ENCODE measurements at places on chromosomes 1 and 21.

GRCh38 chr1:77876884-77877283 lies 11.5 kb upstream of the NEXN start:
- DNase-seq, result no peak

DNA sequence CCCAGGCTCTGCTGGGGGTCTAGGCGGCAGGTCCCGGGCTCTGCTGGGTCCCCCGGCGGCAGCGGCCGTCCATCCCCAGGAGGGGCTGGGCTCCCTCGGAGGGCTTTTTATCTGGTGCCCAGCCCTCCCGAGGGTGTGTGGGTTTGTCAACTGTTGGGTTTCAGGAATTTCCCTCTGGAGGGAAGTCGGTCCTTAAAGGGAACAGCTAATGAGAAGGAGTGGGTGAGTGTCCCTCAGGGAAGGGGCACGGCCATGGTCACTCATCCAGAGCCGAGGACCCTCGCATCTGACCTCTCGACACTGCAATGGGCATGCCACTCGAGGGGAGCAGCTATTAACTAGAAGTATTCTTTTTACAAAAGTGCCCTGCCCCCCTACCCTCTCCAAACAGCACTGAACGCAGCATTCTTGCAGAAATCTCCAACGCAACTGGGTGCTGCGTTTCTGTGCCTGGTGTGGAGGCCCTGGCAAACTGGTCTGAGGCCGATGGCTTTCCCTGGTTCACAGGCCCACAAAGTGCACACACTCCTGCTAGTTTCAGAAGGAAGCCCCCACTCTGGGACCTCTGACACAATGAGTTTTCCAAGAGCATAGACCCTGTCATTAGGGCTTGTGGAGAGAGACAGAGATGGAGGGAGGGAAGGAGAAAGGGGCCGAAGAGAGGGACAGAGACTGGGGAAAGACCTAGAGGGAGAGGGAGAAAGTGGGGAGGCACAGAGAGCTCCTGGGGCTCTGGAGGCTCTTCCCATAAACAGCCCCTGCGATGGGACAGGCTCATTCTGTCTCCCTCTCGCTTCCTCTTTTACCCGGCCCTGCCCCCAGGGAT lies 1.0 kb upstream of the TSPEAR start:
- DNase-seq, result peak; percentile 35

DNA sequence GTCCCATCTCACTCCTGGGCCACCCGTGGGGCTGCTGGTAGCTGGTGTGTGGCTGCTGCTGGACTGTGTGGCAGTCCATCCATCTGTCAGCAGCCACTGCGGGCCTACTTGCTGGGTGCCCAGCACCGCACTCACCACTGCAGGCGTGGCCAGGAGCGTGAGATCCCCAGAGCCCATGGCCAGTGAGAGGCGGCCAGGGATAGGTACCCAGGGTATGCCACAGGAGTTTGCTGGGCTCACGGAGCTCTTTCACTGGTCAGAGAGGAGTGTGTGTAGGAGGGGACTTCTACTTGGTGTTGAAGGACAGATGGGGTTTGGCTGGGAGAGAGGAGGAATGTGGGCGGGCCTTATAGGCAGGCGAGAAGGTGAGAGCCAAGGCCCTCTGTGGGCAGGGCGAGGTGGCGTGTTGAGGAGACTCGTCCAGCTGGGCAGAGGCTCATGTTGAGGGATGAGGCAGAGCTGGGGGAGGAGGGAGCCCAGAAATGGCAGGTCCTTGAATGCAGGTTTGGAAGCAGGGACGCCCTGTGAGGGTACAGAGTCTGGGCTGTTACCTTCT lies 15.0 kb downstream of the QSOX1 start:
- no peak for DNase-seq

DNA sequence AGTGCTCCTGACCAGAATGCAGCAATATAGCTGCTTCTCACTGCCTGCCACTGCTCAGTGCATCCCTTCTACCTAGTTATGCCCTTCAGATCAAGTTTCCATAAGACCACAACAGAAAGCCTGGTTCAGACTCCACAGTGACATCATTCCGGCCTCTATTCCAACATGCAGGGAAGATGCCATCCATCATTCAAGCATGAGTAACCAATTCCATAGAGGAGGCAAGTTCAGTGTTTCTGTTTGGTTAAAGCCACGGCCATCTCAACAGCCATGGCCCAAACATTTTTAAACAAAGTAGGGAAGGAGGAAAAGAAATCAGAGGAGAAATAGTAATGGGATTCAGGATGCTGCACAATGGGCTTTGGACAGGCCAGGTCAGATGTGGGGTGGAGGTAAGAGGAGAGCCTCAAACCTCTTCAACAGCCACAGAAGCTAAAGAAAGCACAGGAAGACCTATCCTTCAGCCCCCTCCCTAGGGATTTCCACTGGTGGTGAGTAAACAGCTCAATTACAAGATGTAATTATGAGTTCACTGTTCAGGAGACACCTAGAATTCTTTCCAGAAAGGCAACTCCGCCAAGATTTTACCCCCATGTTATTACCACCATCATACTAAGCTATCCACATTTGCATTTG lies 484.9 kb downstream of the SETD4 start:
- DNase-seq, result no peak

DNA sequence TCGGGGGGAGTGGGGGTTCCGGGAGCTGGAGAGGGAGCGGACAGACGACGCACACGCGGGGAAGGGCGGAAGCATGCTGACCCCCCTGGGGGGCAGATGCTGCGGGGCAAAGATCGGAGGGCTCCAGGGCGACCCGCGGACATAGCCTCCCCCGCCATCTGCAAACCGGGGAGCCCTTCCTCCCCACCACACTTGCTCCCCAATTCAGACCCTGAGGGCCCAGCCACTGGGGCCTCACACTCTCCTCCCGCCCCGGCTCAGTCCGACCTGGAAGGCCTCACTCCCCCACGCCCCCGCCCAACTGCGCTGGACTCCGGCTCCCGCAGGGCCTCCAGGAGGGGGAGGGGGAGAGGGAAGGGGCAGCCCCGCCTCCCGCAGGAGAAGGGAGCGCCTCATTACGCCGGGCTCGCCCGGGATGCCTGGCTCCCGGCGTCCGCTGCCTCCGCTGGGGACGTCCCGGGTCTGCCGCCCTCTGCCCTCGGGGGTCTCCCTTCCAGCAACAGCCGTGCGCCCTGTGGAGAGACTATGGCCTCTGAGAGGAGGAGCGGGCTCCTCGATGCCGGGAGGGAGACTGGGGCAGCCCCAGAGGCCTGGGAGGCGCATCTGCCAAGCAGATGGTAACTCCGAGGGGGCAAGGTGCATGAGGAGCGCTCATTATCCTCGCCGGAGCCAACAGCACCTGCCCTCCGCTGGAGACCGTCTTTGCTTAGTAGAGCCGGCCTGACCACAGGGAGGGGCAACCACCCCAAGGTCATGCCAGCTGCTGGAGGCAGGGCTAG lies 636 bp upstream of the CAMK2N1 start:
- no peak for DNase-seq

Measured in suppressor macrophage treated with lipopolysaccharide for 1 hour (primary cell).